ENCODE measurements at places on chromosomes 4 and X.

- peak; percentile 3 for DNase-seq
These were observed 126.7 kb downstream of the FRYL start for GRCh38 chr4:48653217-48654014.

DNA sequence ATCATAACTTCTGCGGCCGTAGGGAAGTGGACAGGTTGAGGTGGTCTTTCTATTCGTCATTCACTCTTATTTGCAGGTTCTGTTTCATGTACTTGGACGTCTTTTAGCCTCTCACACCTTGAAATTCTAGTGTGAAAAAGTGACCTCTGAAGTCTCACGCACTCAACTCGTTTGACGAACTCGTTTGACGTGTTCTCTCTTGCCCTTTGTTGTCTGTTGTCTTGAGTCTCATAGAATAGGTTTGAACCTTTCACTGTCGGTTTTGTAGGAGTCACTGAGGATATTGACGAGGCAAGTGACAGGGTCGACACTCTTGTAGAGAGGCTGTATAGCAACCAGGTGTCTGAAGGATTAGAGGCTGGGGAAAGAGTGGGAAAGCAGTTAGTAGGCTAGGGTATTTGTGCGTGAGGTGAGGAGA, 1.1 kb upstream of the PGRMC2 start:
- DNase-seq, result peak; percentile 33

DNA sequence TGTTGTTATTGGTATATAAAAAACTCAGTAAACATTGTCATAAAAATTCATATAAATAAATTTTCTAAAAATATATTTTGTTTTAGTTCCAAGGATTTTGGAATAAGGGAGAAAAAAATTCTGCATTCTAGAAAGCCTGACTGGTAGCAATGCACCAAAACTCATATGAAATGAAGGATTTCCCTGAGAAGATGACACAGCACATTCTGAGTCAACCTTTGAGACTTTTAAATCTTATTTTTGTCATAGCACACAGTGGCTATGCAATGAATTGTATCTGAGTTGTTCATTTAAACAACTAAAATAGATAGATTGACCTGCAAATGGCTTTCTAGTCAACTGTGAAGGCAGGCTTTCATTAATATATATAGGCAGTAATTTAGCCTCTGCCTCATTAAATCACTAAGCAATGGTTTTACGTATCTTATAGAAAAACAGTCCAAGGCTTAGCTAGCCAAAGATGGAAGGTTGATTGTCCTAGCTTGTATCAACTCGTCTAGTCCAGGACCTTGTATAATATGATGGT, 239.1 kb upstream of the NEIL3 start:
- DNase-seq, result no peak

DNA sequence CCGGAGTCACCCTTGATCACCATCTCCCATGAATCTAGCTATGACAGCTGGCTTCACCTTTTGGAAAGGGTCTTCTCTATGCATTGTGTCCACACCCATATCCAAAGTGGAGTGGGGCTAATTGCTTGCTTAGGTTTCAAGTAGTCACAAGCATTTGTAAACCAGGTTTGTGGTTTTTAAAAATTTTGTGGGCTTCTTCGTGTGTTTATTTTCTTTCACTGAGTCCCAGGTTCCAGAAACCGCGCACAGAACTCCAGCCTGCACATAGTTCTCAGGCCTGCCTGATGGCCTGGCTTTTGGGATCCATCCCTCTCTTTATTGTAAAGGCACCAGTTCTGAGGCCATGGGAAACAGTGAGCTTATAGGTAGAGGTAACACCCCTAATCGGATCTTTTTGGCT, 70.2 kb upstream of the TLR3 start:
- DNase-seq, result no peak

DNA sequence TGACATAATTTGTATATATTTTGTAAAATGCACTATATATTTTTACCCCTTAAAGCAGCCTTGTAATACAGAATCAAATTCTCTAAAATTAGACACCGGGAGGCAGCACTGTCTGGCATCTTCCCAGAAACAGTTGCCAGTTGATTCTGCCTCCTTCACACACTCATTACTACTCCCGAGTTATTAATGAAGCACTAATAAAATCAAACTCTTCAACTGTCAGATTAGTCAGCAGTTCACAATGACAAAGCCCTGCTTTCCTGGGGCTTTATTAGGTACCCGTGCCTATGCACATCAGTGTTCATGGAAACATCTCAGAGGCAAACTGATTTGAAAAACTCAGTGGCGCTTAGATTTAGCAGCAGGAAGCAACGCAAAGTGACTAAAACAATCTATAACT, 103.5 kb upstream of the VEGFC start:
- DNase-seq, result no peak

DNA sequence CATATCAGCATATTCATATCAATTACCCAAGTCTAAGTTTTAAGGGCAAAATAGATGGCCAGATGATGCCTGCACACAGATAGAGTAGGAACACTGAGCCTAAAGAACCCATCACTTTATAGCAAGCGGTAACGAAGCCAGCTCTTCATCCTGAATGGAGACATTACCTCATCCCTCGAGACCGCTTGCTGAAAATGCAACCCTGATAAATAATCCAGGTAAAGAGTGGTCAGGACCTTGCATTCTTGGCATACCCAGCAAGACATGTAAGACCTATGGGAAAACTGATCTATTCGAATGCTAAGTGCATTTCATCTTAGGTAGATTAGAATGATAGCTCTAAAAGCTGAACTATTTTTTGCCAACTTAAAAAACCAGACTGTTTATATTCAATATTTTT, 25.3 kb downstream of the DCHS2 start:
- DNase-seq, result no peak

DNA sequence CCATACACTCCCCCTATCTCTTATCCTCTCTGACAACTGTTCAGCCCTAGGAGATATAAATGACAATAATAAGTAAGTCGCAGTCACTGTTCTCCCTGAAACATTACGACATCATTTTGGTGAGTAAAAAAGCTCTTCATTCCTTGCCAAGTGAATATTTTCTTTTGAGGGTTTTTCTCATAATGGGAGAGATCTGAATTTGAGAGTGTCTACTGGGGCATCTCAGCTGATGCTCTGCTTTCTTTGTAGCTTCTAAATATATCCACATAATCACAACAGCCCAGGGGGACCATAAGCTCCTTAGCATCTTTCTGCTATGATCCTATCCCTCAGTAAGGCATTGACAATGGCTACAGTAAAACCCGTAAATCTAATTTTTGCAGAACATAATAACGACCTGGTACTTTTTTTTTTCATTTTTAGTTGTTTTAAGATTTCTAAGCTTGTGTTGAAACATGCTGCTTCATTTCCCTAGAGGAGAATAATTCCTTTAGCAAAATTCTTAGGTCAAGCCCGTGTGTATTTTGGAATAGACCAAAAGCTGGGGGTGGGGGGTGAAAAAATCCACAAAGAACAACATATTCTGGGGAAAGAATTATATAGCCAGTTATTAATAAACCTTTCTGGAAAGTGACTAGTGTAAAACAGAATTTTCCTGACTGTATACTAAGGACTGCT, 78.1 kb upstream of the GPM6B start:
- DNase-seq, result no peak

DNA sequence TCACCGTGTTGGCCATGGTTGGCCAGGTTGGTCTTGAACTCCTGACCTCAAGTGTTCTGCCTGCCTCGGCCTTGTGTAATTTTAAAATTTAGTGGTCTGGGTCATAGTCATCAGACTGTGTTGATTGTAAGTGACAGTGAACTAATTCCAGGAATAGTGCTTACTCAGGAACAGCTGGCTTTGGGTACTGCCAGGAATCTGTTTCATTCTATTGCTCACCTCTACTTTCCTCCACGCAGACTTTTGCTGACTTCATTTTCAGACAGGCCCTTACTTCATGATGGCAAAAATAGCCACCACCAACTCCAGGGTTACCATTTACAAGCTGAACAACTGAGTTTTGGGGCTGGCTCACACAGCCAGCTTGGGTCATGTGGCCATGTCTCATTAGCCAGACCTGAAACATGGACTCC, 54.6 kb downstream of the FNIP2 start:
- no peak for DNase-seq

DNA sequence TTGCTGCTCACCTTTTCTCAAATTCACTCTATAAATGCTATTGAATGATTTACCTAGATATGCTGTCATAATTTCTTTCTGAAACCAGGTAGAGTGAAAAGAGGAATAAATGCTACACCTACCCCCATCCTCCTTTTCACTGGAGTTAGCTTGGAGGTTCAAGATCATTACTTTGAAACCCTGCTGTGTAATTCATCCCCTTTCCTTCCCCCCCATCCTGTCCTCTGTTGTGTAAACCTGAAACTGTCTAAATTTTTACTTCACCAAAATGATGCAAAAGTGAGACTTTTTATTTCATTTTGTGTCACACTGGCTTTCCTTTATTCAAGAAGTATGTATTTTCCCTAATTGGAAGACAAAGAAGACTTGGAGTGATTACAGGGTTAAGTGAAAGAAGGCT, 5.4 kb downstream of the ZCCHC18 start:
- no peak for DNase-seq

- DNase-seq, result no peak
These were observed 432.0 kb downstream of the GLUD2 start for GRCh38 chrX:121479406-121479805.

DNA sequence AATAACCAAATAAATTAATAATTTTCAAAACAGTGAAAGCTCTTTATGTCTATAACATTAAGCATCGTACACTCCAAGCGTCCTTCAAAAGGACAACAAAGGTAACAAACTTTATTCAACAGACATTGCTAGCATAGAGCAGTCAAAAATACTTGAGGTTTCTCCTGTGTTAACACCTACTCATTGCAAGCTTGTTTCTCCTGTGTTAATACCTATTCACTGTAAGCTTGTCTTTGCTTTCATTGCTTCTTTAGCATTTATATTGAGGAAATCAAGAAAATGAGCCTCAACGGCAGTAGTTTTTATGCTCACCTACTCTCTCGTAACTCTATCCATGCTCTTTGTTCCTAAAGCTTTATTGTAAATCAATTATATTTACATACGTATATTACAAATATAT, 3.5 kb downstream of the SPOCK3 start:
- DNase-seq, result no peak

- no peak for DNase-seq
These were observed 618.0 kb downstream of the CCSER1 start for GRCh38 chr4:90745176-90745575.

- DNase-seq, result no peak
These were observed 91.2 kb downstream of the RTL5 start for GRCh38 chrX:72040506-72040905.

DNA sequence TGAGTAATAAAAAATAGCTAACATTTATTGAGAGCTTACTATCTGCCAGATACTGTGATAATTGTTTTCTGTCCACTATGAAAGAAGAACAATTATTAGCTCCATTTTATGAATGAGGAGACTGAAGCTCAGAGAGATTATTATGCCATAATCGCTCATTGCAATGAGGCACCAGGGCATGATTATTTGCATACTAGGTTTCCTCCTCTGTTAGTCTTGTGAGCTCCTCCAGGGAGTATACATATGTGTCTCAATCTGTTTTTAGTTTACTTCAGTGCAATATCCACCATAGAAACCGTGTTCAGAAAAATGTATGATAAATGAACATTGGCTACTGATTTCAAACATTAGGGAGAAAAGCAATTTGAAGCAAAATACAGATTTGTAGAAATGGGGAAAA, 139.4 kb upstream of the OTUD4 start:
- no peak for DNase-seq

- no peak for DNase-seq
These were observed 128.7 kb downstream of the ARHGAP24 start for GRCh38 chr4:85603437-85604336.

DNA sequence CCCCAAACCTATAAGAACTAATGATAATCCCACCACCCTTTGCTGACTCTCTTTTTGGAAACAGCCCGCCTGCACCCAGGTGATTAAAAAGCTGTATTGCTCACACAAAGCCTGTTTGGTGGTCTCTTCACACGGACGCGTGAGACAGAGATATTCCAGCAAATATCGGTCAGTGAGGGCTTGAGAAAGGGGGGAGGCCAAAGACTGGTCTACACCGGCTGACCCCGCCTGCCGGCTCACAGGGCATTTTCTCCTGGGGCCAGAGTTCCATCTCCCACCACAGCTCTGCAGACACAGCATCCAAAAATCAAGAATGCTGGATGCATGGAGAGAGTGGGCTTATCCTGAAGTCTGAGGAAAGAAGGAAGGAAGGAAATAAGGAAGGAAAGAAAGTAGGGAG, 176.0 kb downstream of the SHOX start:
- no peak for DNase-seq

DNA sequence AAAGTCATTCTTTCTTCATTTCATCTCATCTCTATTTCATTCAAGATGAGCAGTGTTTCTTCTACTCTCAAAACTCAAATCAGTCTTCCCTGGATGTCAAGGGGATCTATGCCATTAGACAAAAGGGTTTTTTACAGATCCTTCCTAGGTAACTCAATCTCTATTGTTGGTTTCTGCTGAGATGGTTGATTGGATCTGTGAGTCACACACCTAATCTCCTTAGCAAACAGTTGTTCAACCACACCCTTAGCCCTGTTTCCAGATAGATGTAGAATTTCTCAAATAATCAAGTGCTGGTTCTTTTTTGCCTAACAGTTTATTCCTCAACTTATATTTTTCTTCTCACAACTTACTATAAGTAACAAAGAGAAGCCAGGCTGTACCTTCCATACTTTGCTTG, 200.5 kb downstream of the KDR start:
- no peak for DNase-seq

DNA sequence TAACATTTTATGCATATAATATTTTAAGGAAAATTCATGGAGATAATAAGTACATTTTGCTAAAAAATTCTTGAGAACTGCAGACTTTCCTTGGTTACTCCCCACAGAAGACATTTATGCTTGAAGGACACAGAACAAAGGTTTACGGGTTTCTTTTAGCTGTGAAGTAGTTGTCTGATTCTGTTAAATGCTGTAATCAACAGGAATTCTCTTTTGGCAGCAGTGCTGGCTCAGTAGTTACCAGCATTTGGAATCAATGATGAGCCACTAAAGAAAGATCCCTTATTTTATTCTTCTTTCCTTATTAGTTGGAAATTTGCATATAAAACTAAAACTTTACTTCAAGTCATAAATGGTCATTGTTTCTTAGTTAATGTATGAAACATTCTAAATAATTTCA, 199.3 kb upstream of the FAT4 start:
- no peak for DNase-seq

- DNase-seq, result no peak
These were observed 136.6 kb upstream of the SPRY1 start for GRCh38 chr4:123259676-123260646.

- peak; percentile 9 for DNase-seq
These were observed 80.6 kb downstream of the PBDC1 start for GRCh38 chrX:76253432-76253831.

DNA sequence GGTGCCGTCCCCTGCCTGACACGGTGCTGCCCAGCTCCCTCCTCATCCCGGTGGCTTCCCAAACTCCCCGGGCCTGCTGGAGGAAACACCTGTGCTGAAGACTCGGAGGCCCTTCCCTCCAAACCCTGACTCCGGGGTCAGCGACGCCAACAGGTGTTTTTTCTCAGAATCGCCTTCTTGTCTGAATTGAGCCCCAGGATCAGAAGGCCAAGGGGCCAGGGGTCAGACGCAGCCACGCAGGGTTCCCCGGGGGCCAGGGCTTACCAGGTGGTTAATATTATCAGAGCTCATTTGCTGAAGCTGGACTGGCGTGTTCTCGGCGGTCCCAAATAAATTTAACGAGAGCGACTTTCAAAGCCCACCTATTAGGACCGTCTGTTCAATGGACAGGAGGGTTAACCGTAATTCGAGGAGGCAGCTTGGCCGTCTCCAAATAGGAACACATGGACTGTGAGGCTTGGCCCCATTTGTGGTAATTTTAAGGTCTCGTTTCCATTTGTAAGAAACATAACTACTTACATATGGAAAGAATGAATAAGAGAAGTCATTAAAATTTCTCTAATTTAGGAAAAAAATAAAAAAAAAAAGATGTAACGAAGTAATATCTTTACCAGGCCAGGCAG, 239.3 kb downstream of the CRLF2 start:
- no peak for DNase-seq
